ENCODE measurements at places on chromosomes 1 and 21.

- DNase-seq: no peak
Measured at GRCh38 chr1:64921771-64922170, 44.6 kb downstream of the JAK1 start.

GRCh38 chr1:50023292-50024159 lies at the start of gene AGBL4:
Gene AGBL4, minus strand, starts transcription at chr1:50023954.
- no peak for DNase-seq

DNA sequence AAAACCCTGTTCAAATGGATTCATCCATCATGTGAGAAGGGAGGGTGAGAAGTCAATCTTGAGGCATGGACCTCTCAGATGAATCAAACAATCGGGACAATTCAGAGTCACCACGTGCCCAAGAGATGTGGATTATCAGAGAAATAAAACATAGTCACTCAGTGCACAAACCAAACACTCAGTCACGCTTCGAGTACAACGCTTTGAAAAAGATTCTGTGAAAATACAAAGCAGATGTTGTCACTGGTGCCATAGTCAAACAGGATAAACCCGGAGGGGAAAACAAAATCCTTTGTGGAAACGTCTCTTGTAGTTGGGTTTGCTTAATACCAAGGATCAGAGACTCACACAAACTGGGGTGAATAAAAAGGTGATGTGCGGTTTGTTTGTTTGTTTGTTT lies 188.4 kb downstream of the RRAGC start:
- DNase-seq: no peak

- DNase-seq: no peak
Measured at GRCh38 chr1:59219916-59220315, 77.0 kb upstream of the FGGY start.

DNA sequence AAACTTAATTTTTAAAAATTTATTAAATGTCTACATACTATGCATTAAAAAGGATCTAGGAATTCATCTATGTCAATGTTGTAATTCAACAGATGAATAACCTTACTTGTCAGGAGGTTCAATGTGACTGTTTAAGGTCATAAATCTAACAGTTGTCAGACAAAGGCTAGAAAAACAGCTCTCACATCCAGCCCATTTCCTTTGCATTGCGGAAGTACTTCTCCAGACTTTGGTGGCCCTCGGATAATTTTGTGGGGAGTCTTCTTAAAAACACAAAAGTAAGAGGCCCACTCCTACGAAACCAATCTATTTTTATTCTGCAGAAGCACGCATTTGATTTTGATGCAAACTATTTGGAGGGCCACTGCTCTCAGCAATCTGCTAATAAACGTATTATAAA lies 122.6 kb upstream of the CHRM3 start:
- no peak for DNase-seq

- DNase-seq: no peak
Measured at GRCh38 chr21:43188592-43189210, 19.9 kb downstream of the CRYAA start.

GRCh38 chr1:154014154-154014907 lies 23.8 kb downstream of the RPS27 start:
- peak; percentile 19 for DNase-seq

- no peak for DNase-seq
Measured at GRCh38 chr1:230317823-230318819, 108.0 kb downstream of the PGBD5 start.

DNA sequence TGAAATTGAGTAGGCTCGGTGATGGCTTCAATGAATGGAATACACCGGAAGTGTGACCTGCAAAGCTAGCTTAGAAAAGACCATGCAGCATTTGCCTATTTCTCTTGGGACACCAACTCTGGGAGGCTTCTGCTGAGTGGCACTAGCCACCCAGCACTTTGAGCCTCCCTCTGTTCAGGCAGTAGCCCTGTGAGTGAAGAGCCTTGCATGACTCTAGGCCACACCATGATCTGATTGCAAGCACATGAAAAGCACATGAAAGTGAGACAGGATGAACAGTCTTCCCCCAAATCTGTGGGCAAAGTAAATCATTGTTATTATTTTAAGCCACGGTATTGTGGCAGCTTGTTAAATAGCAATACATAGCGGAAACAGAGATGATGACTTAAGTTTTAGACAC lies 2.8 kb downstream of the CD48 start:
- no peak for DNase-seq

- DNase-seq: no peak
Measured at GRCh38 chr1:41371630-41372599, 10.7 kb downstream of the FOXO6 start.

DNA sequence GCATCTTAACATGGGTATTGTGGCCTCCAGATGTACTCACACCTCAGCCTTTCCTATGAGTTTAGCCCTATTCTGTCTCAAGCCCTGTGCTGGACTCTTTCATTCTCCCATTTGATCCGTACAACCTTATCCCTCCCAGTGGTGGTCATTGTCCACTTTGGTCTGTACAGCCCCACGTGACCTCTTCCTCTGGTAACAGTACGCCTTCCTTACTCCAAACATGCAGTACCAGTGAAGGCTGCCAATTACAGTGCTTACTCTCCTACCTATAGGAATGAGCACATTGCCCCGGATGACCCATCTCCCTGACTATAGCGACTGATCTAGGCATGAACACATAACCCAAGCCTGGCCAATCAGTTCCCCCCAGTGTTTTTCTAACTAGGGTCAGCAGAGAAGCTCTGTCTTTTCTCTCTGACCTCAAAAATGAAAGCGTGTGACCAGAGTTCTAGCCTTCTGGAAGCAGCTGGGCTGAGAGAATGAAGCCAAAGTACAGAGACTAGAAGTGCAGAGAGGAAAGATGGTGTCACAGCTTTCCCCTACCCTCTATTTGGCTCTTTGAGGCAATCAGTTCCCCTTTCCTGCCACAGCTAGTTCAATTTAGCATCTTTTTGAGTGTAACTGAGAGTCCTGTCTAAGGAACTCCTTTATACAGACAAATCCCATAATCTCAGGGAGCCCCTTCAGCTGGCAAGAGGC lies 9.9 kb upstream of the QSOX1 start:
- no peak for DNase-seq

DNA sequence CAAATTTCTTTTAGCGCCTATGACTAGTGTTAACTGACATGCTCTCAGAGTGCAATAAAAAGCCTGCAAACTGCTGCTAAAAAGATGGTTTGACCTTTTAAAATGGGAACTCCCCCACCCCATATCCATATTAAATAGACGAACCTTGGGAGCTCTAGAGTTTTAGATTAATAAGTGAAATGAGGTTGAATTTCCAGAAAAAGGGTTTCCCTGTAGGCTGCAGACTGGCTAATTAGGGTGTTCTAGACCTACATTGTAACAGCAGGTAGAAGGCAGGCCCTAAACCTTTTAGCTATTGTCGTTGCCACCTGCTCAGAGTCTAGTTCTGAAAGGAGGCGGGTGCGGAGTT lies 2.2 kb downstream of the FAM78B start:
- DNase-seq: no peak

DNA sequence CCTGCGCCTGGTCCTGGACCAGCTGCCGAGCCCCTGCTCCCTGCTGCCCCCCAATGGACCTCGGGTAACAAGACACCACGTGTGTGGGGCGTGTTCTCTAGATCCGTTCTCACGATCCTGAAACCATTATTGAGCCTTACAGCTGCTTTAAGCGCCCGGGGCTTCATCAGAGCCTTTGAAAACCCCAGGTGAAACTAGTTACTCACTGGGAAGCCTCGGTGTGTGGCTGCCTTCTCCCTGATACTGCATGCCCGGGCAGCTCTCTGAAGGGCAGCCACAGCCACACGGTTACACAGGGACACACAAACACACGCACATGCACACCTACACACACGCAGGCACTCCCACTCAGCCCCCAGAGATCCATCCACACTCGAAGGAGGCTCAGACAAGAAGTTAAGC lies 5.3 kb downstream of the HES2 start:
- DNase-seq: no peak

DNA sequence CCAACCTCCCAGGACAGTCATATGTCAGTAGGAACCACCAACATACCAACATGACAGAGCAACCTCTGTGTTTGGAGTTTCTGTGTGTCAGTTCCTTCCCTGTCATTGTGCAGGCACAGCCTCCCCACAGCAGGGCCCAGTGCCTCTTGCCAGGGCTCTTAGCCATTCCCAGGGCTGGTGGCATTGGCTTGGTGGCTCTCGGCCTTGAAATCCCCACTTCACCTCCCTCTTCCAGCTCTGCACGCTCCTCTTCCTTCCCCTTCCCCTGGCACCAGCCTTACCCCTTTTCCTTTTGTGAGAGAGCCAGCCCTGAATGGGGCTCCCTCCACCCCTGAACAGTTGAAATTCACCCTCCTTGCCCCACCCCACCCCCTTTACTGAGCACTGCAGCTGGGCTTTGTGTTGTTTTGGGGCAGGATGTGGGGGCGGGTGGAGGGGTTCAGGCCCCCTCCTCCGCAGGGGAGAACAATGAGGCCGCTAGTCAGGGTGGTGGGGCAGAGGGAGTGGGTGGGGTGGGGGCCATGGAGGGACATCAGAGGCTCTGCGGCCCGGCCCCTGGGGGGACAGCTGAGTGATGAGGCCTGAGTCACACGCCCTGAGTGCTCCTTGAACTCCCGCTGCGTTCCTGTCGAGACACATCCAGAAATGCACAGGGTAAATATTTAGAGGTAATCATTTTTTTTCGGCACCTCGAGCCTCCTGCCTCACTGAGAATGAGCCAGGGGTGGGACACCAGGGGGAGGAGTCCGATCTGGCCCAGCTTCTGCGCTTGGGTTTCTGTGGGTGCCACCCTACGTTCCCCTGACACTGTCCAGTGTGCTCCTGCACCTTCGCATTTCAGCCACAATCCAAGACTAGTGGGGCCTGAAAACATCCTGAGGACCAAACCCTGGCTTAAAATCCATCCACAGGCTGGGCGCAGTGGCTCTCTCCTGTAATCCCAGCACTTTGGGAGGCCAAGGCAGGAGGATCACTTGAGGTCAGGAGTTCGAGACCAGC lies 28.6 kb downstream of the LGR6 start:
- no peak for DNase-seq

- no peak for DNase-seq
Measured at GRCh38 chr1:10204003-10204642, 6.2 kb upstream of the KIF1B start.

DNA sequence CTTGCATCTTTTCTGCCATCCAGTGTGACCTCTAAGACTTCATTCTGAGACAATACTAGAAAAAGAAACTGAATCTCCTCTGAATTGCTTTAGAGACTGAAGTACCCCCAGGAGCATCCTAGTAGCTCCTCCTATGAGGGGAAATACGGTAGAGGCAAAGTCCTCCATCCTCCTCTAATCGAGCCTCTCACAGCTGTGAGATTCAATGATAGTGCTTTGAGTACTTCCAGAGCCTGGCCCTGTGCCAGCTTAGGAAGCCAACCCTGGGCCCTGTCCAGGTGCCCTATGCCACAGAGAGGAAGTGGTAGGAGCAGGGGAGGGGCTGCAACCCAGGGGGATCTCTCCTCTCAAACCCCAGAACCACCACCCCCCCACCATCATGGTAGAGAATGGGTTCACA lies 10.7 kb downstream of the RORC start:
- no peak for DNase-seq

- no peak for DNase-seq
Measured at GRCh38 chr1:12125422-12126355, 41.1 kb upstream of the TNFRSF1B start.

DNA sequence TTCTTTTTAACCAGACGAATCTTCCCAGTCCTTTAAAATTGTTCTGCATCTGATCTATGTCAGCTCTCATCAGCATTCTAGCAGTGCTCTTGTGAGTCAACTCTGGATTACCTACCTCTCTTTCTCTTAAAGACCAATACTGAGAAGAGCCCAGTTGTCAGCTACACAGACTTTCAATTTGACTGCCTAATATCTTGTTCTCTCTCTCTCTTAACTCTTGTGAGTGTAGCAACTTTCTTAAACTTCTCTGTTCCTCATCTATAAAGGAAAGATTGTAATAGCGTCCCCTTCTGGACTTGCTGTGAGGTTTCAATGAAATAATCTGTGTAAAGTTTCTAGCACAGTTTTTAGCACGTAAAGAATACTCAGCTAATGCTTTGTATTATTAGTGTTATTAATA lies 499.3 kb upstream of the ADAMTS5 start:
- no peak for DNase-seq

GRCh38 chr1:94119796-94120569 lies 965 bp downstream of the ABCA4 start:
- DNase-seq: no peak

GRCh38 chr1:15027515-15027986 lies 126.0 kb upstream of the TMEM51 start:
- DNase-seq: no peak

GRCh38 chr1:203597331-203598090 lies 29.1 kb upstream of the ATP2B4 start:
- no peak for DNase-seq

- DNase-seq: no peak
Measured at GRCh38 chr1:42173961-42174735, 9.6 kb upstream of the GUCA2A start.

GRCh38 chr1:78492386-78492950 lies 1.7 kb downstream of the PTGFR start:
- no peak for DNase-seq

DNA sequence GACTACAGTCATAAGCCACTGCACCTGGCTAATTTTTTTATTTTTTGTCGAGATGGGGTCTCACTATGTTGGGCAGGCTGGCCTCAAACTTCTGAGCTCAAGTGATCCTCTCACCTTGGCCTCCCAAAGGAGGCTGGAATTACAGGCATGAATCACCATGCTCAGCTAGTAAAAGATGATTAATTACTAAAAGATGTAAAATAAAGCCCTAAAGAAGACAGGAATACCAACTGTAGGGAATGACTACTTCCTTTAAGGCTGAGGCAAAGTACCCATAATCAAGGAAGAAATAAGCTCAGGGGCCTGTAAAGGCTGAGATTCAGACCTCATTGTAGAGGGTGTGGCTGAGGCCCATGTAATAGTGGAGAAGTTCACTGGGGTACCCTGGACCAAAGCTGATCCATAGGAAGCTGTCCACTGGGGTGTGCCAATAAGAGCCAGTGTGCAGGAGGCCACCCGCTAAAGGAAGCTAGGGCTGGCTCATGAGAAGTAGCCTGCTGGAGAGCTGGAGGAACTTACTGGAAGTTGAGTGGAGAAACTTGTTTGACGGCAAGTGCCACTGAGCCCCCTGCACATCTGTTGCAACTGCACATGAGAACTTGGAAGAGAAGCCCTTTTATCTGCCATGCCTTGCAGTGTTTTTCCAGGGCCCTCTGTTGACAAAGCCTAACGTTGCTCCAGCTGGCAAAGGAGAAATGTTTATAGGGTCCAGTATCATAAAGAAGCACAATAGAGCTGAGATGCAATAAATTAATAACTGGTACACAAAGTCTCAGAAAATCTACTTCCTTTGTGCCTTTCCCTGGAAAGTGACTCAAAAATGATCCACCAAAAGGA lies 17.8 kb upstream of the SERTAD4 start:
- no peak for DNase-seq

- DNase-seq: no peak
Measured at GRCh38 chr1:194959795-194960194, 1648.4 kb downstream of the KCNT2 start.

GRCh38 chr1:215084621-215085020 lies 2.1 kb downstream of the KCNK2 start:
- no peak for DNase-seq

DNA sequence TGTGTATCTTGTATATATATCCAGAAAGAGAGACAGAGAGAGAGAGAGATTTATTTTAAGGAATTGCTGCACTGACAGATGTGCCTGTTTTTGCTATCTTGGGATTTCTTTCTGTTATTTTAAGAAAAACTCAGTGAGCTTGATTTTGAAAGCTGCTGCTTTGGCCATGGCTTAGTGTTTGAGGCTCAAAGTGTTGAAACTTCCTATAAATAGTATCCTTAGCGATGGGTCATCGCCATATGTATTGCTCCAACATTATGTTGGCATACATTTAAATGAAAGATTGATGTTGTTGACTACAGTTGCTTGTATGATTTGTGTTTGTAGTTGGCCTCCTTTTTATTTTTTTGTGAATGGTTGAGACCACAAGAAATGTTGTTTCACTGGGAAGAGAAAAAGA lies 29.0 kb upstream of the NTPCR start:
- DNase-seq: no peak

Measured in AG04449 (cell line).